ENCODE measurements at places on chromosomes 6 and 20.

DNA sequence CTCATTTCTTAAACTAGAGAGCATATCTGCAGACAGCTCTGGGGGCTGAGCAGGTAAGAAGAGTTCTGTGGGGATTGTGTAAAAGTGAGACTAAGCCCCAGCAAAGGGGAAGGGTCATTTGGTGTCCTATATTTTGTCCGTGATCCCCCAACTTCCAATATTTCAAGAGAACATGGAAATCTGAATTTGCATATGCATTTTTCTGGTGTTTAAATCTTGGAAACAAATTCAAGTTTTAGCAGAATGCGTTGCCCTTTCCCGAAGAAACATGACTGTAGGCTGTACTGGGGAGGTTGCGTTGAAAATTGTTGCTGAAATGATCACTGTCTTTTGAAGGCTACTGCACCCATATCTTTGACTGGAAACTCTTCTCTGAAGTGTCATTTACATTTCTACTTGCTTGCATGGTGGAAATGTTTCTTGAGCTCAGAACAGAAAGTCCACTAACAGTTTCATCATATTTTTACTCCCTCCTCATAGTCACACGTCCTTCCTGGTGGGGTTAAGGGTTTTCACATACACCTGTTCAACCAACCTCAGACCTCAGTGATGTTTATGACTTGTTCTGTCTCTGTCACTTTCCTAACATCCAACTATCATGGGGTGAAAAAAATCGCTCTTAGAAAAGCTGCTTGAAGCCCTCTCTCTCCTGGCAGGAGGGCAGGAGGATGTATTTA is 140.3 kb downstream of the BCAS1 start:
- no peak for DNase-seq

DNA sequence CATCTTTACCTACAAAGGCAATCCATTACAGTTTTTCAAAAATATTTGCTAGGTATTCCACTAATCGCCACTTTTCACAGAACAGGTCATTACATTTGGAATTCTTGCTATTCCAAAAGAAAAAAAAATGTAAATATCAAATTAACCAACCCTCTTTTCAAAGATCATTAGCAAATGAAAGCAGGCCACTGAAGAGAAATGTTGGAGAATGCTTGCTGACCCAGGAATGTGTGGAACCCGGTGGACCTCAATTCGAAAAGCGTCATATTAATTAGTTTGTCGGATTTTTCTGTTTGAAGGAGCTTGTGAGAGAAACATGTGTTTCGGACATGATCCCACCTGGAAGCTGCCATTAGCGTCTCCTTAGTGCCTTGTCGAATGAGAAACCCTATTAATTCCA is 27.9 kb upstream of the SERPINB9 start:
- DNase-seq = no peak

GRCh38 chr6:32203426-32204267 is 11.2 kb upstream of the GPSM3 start:
- DNase-seq = no peak

- DNase-seq = no peak
Measured at GRCh38 chr6:41502917-41503671, 43.1 kb upstream of the FOXP4 start.

DNA sequence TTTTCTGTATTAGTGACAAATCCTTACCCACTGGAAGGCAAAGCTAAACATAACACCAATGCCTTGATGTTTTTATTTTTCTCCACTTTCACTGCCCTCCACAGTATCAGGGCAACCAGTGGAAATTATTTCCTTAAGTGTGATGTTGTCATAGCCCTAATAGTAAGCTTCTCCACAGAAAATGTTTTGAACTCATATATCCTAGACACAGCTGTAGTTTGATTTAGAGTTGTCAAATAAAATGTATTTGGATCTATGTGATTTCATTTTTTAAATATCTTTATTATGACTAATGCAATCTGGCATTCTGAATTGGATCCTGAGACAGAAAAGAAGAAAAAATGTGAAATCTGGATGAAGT is 70.9 kb upstream of the UFL1 start:
- DNase-seq = no peak

DNA sequence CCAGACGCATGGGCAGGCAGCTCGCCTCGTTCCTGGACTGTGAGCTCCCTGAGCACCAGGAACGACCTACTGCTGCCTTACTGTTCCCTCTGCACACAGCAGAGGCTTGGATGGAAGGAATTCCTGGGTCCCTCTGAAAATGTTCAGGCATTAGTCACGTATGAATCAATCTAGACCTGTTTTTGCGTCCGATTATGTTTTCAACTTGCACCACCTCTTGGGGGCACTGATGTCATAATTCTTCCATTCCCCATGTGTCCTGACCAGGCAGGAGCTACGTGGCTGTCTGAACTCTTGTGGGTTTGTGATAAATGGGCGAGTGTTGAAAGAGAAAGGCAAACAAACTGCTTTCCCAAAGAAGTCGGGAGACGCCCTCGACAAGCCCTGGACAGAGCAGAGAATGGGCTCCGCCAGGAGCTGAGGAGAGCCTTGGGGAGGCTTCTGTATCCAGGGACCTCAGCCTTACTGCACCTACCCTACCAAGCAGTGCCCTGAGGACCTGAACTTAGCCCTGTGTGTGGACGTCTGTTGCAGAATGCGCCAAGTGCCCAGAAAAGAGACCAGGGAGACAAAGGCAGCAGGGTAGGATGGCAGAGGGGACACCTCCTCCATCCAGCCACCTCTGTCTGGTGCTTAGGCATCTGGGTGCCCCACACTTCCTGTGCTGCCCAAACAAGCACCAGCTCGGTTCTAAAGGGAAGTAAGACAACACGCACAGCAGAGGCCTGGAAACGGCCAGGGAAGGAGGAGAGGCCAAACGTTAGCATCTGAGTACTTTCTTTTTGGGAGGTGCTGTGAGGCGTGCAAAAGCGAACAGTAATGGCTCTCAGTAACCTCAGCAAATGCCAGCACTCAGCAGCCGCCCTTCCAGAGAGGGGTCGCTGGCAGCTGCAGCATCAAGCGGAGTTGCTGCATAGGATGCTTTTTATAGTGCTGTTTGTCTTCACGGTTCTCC is 124.2 kb downstream of the LY86 start:
- DNase-seq = no peak

DNA sequence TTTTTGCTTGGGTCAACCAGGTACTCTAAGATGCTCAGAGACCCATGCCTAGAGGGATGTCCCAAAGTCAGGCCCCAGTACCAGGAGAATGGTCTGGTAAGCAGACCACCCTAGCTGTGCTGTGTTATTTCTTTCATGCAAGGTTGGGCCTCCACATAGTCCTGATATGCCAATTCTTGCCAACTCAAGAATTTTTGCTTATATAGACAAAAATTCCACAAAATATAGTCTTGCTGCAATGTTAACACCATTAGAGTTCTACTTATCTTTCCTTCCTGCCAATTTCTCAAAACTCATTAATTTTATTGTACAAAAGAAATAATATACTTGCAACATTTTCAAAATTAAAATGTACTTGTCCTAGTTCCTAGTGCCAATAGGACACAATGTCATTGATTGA is 33.9 kb upstream of the TINAG start:
- DNase-seq = no peak

DNA sequence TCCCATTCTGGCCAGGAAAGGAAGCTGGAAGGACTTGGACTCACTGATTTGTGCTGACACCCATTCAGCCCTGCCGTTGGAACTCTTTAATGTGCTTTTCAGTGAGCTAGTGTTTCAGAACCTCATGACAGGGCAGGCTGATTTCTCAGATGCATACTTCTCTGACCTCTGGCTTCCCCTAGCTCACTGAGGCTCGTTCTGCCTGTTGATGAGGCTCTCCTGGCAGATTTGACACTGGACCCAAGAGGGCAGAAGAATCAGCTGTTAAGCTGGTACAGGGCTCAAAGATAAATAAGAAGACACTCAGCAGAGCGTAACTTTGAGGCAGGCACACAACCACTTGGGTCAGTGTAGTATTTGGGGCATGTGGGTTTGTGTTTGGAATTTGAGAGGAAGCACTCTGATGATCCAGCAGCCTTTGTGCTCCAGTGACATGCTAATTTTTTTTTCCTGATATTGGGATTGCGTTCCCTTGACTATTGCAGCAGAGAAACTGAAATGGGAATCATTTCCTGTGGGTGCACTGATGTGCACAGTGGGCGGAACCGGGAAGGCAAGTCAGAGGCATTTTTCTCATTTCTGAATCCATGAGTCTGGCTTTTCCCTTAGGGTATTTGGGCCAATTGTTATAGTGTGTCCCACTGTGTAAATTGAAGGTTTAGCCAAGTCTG is 80.2 kb downstream of the CARMIL1 start:
- no peak for DNase-seq

DNA sequence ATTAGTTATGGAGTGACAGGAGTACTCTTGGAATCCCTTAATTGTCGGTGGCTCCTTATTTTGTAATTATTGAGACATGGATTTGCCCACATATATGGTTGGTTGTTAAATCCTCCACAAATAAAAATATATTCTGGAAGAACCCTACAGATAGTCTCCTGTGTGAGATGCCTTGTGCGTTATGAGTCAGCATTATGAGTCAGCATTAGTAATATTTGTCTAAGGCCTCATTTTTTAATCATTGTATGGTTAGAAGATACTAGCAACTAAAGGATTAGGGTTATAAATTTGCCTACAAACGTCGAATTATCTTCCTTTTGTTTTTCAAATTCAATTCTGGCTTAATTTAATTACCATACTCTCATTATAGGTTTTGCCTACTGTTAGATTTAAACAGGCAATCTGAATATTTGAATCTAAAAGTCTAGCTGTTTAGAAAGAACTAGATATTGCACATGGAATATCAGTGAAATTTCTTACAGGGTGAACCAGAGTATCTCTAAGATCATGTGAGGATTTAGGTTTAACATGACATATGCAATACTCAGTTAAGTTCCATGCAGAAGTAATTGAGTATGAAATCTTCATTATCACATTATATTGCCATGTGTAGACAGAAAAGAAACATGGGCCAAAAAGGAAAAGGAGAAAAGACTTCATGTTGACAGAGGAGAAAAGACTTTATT is 5.9 kb downstream of the C6orf58 start:
- no peak for DNase-seq

DNA sequence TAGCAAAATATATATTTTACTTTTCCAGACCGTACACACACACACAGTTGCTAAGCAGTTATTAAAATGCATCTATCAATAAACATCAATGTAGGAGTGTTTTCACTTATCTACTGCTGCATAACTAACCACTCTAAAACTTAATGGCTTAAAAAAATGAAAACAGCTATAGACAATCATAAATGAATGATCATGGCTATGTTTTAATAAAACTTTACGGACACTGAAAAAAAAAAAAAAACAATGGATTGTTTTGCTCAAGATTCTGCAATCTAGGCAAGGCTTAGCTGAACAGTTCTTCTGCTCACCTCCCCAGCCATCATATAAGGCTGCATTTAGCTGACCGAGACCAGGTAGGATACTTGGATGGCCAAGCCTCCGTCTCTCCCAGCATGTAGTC is 125.4 kb upstream of the CCDC28A start:
- no peak for DNase-seq

GRCh38 chr6:148463671-148464070 is 121.0 kb downstream of the SASH1 start:
- DNase-seq = no peak

DNA sequence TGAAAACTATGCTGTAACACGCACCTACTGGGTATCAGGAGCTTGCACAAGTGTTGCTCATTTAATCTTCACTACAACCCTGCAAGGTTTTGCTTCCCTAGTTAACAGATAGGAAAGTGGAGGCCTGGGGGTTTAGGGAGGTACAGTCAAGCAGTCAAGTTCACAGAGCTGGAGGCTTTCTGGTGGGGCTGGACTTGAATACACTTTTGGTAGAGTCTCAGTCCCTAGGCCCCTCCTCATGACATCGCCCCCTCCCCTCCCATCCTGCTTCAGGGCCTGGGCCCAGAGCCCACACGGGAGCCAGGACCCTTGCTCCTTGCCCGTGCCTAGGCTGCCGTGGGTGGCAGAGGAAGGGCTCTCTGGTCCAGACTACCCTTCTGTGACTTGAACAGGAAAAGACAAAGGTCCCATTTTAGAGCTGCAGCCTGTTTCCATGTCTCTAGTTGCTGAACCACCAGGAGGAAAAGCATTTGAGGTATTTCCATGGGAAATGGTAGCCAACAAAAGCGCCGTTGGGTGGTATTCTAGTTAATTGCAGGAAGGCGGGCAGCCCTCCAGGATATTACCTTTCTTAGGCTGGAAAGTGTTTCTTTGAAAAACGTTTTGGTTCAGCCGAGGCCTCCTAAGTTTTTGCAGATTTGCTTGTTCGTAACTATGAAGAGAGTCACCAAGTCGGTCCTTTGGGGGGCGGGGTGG is 84.9 kb downstream of the CDC5L start:
- no peak for DNase-seq

GRCh38 chr20:63830841-63831588 is at the start of gene ZBTB46:
Gene ZBTB46, minus strand, starts transcription at chr20:63831264. Its CDS starts 40,507 bp downstream, at chr20:63790757.
- no peak for DNase-seq

DNA sequence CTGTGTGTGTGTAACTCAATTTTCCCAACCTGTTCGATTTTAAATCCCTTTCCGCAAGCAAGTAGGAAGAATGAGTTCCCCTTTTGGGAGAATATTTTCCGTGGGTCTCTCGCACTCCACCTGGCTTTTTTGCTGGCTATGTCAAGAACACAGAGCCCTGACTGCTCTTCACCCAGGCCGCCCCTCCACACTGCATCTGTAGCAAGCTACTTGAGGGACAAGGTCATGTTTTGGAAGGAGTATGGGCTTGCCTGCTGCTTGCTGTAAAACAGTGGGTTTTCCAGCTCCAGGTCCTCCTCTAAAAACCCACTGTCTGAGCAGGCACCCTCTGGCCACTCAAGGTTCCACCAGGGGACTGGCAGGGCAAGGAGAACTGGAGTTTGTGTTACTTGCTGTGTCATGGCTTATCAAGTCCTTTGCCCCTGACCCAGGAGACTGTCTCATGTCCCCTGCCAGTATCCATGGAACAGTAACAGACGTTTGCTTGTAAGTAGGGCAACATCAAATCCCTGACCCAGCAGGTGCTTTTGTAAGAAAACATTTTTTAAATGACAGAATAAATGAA is 35.5 kb upstream of the SYNJ2 start:
- DNase-seq = no peak

- no peak for DNase-seq
Measured at GRCh38 chr20:46799781-46800408, 90.4 kb downstream of the SLC2A10 start.

GRCh38 chr6:134063966-134064445 is 11.6 kb upstream of the SLC2A12 start:
- DNase-seq = no peak

- no peak for DNase-seq
Measured at GRCh38 chr20:39800548-39800947, 838.4 kb downstream of the DHX35 start.

GRCh38 chr20:51287628-51288413 is 254.7 kb downstream of the NFATC2 start:
- no peak for DNase-seq

DNA sequence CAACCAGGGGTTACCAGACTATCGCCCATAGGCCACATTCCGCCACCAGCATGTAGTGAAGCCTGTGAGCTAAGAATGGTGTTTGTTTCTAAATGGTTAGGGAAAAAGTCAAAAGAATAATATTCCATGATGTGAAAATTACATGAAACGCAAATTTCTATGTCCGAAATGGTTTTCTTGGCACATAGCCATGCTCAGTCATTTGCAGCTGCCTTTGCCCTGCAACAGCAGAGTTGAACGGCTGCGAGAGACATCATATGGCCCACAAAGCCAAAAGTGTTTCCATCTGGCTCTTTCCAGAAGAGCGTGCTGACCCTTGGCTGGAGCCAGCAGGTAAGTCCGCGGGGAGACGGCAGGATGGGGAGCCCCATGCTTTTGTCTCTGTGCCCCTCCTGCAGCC is 60.7 kb downstream of the FAM120B start:
- DNase-seq = no peak

- DNase-seq = no peak
Measured at GRCh38 chr20:41748051-41748450, 129.9 kb upstream of the CHD6 start.

Data from iPS DF 6.9 (cell line).